ENCODE measurements at places on chromosomes 13 and 19. TPM values are rescaled to one million over a fixed set of nuclear protein-coding genes. Genes with fewer than 3 reads are reported as not detected.

- no peaks in the 10 kb centered on the region for H3K27me3 ChIP-seq
- no peak overlapping the region for H3K27ac ChIP-seq
- H3K4me1 ChIP-seq: peaks cover 8% of the 10 kb centered on the region
- H3K4me3 ChIP-seq: no peak overlapping the region
- no peak for DNase-seq
- H3K36me3 ChIP-seq: no peaks in the 10 kb centered on the region
Observed at GRCh38 chr13:79307866-79308298, 98.2 kb downstream of the RBM26 start.

DNA sequence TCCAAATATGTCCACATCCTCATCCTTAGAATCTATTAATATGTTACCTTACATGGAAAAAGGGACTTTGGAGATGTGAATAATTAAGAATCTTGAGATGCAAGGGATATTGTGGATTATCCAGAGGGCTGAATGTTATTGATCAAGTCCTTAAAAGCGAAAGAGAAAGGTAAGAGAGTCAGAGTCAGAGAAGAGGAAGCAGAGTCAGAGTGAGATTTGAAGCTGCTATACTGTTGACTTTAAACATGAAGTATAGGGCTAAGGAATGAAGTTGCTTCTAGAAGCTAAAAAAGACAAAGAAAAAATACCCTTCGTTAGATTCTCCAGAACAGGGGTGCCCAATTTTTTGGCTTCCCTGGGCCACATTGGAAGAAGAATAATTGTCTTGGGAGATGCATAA is 627.2 kb upstream of the SLITRK6 start:
- no peak overlapping the region for H3K27ac ChIP-seq
- H3K4me3 ChIP-seq: no peak overlapping the region
- H3K27me3 ChIP-seq: no peaks in the 10 kb centered on the region
- no peaks in the 10 kb centered on the region for H3K4me1 ChIP-seq
- DNase-seq: no peak

GRCh38 chr13:24511816-24512196 is 772 bp downstream of the PARP4 start:
- H3K4me3 ChIP-seq: peak overlapping the region; percentile 79
- H3K27ac ChIP-seq: peak overlapping the region; percentile 71
- no peak for DNase-seq
- peaks cover 10% of the 10 kb centered on the region for H3K4me1 ChIP-seq

DNA sequence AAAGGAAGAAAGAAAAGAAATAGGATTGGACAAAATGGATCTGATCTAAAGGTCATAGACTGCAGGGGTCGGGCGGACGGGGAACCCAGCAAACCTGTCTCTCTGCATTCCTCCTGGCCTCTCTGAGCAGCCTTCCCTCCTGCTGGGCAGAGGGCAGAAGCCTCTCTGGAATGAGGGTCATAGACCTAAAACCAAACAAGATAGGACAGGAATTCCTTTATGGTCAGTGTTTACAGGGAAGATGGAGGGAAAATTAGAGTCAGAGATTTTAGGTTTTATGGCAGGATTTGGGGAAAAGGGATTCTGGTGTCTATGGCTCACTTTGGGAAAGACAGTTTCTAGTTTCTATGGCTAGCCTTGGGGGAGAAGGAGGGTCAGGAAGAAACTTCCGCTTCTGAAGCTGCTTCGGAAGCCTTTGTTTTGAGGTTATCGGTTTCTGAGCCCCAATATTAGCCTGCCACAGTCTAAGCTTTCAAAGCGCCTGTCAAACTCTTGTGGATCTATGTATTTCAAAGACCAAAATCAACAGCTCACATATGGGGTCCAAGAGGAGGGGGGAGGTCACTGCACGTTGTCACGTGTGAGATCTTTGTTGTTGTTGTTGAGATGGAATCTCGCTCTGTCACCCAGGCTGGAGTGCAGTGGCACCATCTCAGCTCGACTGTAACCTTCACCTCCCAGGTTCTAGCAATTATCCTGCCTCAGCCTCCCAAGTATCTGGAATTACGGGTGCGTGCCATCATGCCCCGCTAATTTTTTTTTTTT is 18.9 kb upstream of the DPRX start:
- DNase-seq: no peak
- H3K36me3 ChIP-seq: no peaks in the 10 kb centered on the region
- H3K27ac ChIP-seq: no peak overlapping the region
- no peak overlapping the region for H3K4me3 ChIP-seq

GRCh38 chr19:791567-792305 is 5.5 kb upstream of the PTBP1 start:
- no peak for DNase-seq
- H3K27ac ChIP-seq: no peak overlapping the region
- no peaks in the 10 kb centered on the region for H3K36me3 ChIP-seq
- H3K27me3 ChIP-seq: no peaks in the 10 kb centered on the region

DNA sequence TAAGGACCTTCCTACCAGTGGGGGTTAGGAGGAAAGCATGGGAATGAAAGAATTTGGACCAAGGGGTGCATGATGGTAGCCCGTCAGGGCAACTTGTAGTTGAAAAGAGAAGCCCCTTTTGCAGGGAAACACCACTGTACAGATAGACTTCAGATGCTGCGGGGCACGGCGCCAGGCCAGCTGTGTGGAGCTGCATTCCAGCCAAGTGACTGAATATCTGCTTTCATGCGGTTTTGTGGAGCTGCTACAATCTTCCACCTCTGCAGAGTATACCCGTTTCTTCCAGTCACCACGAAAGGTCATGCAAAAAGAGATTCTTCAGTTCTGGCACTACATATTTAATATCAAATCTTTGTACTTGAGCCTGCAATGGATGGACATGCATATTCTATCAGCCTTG is 104.7 kb downstream of the RGCC start:
- H3K4me3 ChIP-seq: no peak overlapping the region
- no peak for DNase-seq
- H3K36me3 ChIP-seq: no peaks in the 10 kb centered on the region
- no peak overlapping the region for H3K27ac ChIP-seq
- no peaks in the 10 kb centered on the region for H3K27me3 ChIP-seq
- peaks cover 11% of the 10 kb centered on the region for H3K4me1 ChIP-seq

- H3K27me3 ChIP-seq: no peaks in the 10 kb centered on the region
- no peaks in the 10 kb centered on the region for H3K36me3 ChIP-seq
- no peak overlapping the region for H3K27ac ChIP-seq
- DNase-seq: no peak
- H3K4me1 ChIP-seq: no peaks in the 10 kb centered on the region
Observed at GRCh38 chr19:3479177-3479833, 1.0 kb downstream of the SMIM24 start.

GRCh38 chr13:39210961-39211534 is 172.8 kb downstream of the NHLRC3 start:
- no peaks in the 10 kb centered on the region for H3K4me1 ChIP-seq
- H3K36me3 ChIP-seq: no peaks in the 10 kb centered on the region
- no peak for DNase-seq

- DNase-seq: no peak
- no peaks in the 10 kb centered on the region for H3K36me3 ChIP-seq
- H3K27me3 ChIP-seq: no peaks in the 10 kb centered on the region
- H3K4me3 ChIP-seq: no peak overlapping the region
Observed at GRCh38 chr19:36207605-36208252, 6.7 kb downstream of the ZNF565 start.

DNA sequence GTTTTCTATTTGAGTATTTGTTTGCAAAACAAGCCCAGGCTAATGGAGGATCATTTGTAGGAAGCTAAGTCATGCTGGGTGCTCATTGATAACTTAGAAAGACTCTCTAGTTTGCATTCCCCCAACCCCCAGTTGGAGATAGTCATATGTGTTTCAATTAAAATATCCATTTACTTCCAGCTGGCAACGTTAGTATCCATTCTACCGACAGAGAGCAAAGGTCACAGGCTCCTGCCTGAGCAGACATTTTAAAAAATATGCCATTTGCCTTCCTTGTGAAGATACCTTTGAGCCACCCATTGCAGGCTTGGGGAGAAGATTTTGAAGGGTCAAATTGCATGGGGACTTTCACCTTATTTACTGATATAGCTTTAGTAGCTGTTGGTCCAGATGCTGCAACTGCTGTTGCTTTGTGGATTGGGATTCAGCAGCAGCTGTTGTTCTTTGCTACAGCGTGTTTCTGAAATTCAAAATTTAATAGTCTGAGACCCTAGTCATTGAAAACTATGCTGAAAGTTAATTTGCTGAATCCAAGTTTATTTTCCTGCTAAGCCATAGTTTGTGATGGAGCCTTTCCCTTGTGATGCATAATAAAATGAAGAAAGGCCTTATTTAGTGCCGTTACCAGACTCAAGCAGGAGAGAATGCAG is 335.1 kb downstream of the GPC6 start:
- H3K4me3 ChIP-seq: no peak overlapping the region
- no peaks in the 10 kb centered on the region for H3K4me1 ChIP-seq
- no peak for DNase-seq
- H3K27ac ChIP-seq: no peak overlapping the region
- no peaks in the 10 kb centered on the region for H3K27me3 ChIP-seq

GRCh38 chr19:27975419-27976005 is 1237.4 kb downstream of the UQCRFS1 start:
- no peaks in the 10 kb centered on the region for H3K27me3 ChIP-seq
- H3K27ac ChIP-seq: no peak overlapping the region
- H3K4me3 ChIP-seq: no peak overlapping the region
- no peaks in the 10 kb centered on the region for H3K4me1 ChIP-seq

Gene MISP
- total RNA-seq: not detected

Gene LILRB5
- 17.6 TPM for total RNA-seq

Gene IZUMO4
- total RNA-seq: 6.1 TPM

Gene NAPSA
- not detected for total RNA-seq

Gene ARHGAP45
- 42.6 TPM for total RNA-seq

Gene SIGLECL1
- total RNA-seq: not detected

Gene PSG6
- not detected for total RNA-seq

Gene CEACAM16
- not detected for total RNA-seq

Measured in thoracic aorta (tissue), 2 donors.